ENCODE measurements at places on chromosomes 16 and 17. TPM values are rescaled to one million over a fixed set of nuclear protein-coding genes. Genes with fewer than 3 reads are reported as not detected.

TBC1D28 gene
- not detected for total RNA-seq

NPW gene
- total RNA-seq = 0.82 TPM

TNFRSF13B gene
- not detected for total RNA-seq

NLRC3 gene
- total RNA-seq = 0.72 TPM

TNFSF12 gene
- total RNA-seq = 18.0 TPM

ODAD4 gene
- total RNA-seq = not detected

SSTR5 gene
- 0.72 TPM for total RNA-seq

UMOD gene
- not detected for total RNA-seq

DNA sequence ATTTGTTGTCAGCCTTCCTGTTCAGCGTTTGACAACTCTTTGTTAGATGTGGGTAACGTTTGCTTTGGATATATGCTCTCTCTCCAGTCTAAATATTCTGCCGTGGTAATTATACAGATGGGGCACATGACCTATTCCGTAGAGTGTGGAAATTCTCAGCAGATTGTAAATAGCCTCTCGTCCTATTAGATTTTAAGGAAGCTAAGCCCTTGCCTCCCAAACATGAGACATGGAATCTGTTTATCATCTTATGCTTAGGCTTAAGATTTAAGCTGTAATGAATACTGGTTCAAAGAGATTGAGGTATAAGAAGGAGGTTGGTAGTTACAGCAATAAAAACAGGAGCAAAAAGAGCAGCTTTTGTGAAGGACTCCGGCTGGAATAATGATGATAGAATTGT is 87.4 kb downstream of the RBFOX1 start:
- DNase-seq = no peak

DNA sequence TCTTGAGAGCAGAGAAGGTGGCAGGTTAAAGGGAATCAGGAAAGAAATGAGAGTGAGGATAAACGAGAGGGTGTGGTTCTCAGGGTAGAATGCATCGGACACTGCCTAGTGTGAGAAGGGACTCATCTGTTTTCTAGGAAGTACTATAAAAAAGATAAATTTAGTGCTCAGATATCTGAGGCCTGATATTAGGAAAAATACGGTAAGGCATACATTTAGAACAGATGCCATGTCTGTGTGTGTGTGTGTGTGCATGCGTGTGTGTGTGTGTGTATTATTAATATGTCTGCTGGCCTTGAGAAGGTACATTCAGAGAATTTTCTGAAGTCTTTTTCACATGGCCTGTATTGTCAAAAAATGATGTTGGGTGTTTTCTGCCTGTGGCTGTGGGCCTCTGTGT is 414.8 kb downstream of the MAF start:
- DNase-seq = peak; percentile 7

DNA sequence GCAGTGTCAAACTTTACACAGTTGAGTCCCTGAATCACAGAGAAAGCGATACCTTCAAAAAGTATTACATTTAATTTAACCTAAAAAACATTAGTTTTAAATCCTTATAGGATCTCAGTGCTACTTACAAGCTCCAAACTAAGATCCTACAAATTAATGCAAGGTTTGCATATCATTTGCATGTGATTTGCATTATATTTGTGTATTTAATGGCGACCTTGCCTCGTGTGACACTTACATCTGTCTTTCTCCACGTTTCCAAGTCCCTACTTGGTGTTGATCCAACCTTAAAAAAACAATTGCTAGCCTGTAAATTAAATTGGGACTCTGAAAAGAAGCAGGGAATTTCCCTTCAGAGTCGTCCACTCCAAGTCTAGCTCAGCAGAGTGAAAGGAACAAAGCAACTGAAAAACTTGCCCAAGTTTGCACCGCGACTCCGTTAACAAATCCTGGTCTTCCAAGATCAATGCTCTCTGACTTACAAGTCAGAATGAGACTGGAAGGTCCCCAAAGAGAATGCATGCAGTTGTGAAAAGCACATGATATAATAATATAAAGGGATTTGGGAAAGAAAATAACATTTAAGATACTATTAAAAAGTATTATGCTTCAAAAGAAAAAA is 739 bp upstream of the FAM117A start:
- no peak for DNase-seq

- DNase-seq = peak; percentile 7
Observed at GRCh38 chr17:63039899-63040602, 74.0 kb downstream of the TANC2 start.

DNA sequence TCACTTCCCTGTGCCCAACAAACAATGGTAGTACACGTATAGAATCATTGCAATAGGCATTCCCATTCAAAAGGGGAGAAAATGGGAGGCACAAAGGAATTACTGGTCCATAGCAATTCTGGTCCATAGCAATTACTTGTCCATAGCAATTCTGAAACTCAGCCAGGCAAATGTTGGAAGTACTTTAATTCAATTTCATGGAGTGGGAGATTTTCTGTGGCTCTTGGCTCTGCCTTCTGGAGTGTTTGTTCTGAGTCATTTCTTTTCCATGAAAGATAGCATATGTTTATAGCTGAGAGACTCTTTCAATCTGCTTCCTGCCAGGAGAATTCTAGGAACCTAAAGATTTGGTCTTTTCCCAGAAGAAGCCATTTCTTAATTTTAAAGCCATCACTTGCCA is 182.8 kb upstream of the ELAC2 start:
- DNase-seq = peak; percentile 56

DNA sequence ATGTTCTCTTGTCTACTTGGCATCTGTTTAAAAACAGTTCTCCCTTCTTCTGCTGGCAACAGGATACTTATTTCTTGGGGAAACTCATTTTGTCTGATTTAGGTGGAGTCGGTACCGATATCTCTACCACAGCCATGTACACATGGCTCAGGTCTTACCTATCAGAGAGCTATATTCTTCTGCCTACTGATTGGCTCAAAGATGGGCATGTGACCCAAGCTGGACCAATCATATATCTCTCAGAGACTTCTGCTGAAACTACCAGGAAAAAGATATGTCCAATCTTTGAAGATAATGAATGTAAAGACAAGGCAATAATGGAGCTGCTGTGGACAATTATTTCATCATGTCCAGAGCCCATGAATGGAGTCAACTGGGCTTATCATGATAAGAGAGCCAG is 21.6 kb upstream of the SHISA9 start:
- DNase-seq = no peak

- DNase-seq = no peak
Observed at GRCh38 chr17:58541249-58541648, 26.8 kb upstream of the MTMR4 start.

- no peak for DNase-seq
Observed at GRCh38 chr16:21021316-21021715, 120.7 kb downstream of the LYRM1 start.

GRCh38 chr17:61309362-61310256 is 90.0 kb upstream of the TBX2 start:
- DNase-seq = no peak

DNA sequence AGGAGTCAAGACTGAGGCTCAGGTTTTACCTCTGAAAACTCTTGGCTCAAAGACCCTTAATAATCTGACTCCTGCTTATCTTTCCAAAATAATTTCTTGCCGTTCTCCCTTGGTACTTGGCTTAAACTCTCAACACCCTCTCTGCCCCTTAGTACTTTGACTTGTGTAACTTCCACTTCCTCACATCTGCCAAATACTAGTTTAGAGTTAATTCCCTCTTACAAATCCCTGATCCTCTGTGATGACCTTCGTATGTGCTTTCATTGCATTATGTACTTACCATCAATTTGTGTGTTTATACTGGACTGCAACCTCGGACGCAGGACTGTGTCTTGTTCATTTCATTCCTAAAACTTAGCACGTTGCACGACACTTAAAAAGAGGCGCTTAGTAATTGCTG is 35.2 kb downstream of the ZNF207 start:
- DNase-seq = no peak

DNA sequence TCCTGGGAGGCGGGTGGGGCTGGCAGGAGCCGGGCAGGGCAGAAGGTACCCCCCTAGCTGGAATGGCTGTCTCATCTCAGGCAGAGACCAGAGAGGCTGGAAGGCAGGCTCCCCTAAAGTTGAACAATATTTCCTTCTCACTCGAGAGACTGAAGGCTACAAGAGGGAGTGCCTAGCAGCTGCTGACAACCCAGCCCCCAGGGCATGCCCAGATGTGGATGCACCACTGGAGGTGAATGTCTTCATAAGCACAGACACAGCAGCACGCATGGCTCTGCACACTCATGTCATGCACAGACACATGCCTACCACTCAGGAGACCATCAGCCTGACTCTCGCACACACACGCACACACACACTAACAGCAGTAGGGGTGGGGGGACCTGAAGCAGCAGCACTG is 179.0 kb downstream of the CCT6B start:
- no peak for DNase-seq

GRCh38 chr17:82858376-82859126 is 18.7 kb upstream of the ZNF750 start:
- no peak for DNase-seq

GRCh38 chr16:85557971-85558657 is 55.0 kb upstream of the GSE1 start:
- peak; percentile 65 for DNase-seq

DNA sequence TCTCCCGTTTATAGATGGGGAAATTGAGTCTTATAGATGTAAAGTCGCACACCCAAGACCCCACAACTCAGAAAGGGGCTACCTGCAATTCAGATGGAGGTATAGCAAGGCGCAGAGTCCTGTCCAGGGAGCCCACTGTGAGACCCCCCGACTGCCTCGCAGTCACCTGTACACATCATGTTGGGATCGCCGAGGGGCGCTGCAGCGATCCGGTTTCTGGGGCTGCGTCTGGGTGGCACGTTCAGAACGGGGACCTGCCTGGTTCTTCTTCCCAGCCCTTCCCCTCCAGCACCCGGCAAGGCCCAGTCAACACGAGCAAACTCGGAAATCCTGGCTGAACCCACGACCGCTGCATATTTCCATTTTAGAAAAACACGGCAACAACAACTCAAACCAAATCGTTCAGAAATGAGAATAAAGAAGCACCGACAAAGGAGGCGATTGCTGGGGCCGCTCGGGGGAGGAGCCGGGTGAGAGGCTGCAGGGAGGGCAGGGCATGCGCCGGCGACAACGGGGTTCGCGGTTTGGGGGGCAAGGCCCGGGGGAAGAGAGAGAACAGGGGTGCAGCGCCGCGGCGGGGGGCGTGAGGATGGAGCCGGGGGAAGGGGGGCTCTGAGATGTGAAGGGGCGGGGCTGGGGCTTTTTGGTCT is 643 bp downstream of the HSDL1 start:
- DNase-seq = peak; percentile 50

DNA sequence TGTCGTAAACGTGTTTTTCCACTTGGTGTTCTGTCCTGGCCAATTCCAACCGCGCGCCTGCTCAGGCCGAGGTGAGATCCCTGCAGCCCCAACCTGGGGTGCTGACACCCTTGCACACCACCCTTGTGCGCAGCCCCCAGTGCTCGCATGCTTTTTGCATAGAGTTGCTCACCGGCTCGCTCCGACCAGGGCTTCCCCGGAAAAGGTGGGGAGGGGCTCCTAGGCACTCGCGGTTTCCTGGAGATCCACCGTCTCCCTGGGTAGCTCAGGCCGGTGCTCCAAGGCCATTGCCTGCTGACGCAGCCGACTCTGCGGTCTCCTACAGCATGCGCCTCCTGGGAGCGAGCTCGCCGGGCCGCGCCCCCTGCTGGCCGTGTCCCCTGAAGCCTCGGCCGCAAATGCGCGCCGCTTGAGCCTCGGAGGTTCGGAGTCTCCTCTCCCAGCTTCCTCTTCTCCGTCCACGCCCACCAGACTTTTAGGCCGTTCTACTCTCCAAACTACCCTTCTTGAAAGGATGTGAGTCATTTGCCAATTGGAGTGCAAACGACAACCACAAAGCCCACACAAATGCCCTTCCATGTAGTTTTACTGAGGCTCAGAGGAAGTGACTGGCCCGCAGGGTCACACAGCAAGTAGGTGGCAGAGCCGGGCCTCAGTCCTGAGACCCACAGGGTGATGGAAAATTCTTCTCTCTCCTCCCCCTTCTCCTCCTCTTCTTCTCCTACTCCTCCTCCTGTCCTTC is 7.2 kb upstream of the PDP2 start:
- DNase-seq = peak; percentile 85

- DNase-seq = no peak
Observed at GRCh38 chr17:80531400-80531799, 13.2 kb upstream of the RPTOR start.

- no peak for DNase-seq
Observed at GRCh38 chr17:3666516-3666915, 1.9 kb downstream of the TAX1BP3 start.

DNA sequence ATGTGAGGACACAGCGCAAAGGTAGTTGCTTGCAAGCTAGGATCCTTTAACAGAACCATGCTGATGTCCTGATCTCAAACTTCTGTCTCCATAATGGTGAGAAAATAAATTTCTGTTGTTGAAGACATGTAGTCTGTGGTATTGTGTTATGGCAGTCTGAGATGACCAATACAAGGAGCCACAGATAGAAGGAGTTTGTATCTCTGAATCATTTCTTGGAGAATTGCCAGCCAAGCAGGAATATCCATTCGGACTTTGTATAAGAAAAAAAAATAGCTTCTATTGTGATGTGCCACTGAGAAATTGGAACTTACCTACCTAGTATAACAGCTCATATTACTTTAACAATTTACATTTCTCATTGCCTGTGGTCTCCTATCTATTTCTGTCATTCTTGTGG is 447.6 kb upstream of the CA10 start:
- DNase-seq = no peak

DNA sequence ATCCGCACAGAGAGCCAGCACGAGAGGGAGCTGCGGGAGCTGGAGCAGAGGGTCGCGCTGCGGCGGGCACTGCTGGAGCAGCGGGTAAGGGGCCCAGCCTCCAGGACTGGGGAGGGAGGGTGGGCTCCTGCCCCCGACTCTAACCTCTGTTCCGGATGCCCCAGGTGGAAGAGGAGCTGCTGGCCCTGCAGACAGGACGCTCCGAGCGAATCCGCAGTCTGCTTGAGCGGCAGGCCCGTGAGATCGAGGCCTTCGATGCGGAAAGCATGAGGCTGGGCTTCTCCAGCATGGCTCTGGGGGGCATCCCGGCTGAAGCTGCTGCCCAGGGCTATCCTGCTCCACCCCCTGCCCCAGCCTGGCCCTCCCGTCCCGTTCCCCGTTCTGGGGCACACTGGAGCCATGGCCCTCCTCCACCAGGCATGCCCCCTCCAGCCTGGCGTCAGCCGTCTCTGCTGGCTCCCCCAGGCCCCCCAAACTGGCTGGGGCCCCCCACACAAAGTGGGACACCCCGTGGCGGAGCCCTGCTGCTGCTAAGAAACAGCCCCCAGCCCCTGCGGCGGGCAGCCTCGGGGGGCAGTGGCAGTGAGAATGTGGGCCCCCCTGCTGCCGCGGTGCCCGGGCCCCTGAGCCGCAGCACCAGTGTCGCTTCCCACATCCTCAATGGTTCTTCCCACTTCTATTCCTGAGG is 4.4 kb downstream of the HIRIP3 start:
- no peak for DNase-seq

- no peak for DNase-seq
Observed at GRCh38 chr16:4114257-4115208, 1.7 kb downstream of the ADCY9 start.

DNA sequence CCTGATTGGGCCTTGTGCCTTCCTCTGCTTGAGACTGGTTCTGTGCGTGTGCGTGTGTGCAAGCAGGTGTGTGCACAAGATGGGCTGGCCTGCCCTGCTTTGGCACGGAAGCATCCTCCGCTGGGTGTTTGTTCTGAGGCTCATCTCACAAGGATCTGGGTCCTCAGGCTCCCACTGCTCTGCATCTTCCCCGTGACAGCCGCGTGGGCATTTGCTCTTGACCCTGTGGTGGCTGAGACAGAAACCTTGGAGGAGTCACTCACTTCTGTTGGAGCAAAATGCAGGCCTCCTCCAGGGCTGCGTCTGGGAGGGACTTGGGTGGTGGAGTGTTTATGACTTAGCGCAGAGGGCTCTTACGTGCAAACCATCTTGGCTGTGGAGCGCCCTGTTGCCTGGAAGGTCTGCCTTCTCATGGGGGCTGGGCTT is 119.2 kb downstream of the RPTOR start:
- DNase-seq = peak; percentile 14

GRCh38 chr17:7916385-7916682 is 245 bp upstream of the RNF227 start:
- DNase-seq = no peak
